ENCODE measurements at places on chromosomes 2 and 18.

- no peak for DNase-seq
Measured at GRCh38 chr2:70247364-70248180, 856 bp downstream of the TIA1 start.

DNA sequence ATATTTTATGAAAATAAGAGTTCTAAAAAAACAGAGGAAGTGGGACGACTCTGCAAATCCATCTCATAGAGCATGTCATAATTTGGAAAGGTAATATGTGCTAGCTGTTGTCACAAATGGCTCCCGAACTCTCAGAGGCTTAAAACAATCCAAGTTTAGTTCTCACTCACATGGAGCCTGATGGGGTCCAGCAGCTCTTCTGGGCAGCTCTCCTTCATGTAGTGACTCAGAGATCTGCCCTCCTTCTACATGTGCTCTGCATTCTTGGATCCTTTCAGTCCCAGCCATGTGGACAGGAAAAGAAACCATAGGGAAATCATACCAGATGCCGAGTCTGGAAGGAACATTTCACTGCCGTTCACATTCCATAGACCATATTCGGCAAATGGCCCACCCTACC lies 180.1 kb upstream of the APCDD1 start:
- DNase-seq, result no peak

GRCh38 chr2:16943279-16943958 lies 277.8 kb upstream of the CYRIA start:
- DNase-seq, result no peak

GRCh38 chr2:240532031-240532775 lies 25.6 kb downstream of the ANKMY1 start:
- DNase-seq, result no peak

DNA sequence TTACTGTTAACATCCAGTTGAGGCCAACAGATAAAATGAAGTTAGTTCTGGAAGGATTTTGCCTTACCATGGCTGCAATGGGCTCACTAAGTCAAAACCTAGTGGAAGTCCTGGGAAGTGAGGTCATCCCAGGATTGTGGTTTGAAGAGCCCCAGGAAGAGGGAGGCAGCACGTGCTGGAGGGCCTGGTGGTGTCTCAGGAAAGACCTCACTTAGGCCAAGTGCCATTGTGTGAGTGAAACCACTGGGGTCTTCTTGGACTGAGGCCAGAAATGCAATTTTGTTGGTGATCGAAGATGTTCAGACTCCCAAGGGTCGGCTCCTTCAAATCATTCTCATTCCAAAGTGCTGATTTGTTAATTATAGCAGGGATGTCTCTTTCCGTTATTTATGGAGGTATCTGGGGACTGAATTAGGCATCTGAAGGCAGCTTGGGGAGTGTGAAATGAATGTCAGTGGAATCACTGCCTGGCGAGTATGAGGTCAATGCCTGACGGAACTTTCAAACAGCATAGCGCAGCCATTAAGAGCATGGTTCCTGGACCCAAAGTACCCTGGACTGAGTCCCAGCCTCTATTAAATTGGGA lies 60.0 kb downstream of the IL1R2 start:
- DNase-seq, result no peak

GRCh38 chr18:79481046-79481790 lies 85.5 kb downstream of the NFATC1 start:
- DNase-seq, result no peak

DNA sequence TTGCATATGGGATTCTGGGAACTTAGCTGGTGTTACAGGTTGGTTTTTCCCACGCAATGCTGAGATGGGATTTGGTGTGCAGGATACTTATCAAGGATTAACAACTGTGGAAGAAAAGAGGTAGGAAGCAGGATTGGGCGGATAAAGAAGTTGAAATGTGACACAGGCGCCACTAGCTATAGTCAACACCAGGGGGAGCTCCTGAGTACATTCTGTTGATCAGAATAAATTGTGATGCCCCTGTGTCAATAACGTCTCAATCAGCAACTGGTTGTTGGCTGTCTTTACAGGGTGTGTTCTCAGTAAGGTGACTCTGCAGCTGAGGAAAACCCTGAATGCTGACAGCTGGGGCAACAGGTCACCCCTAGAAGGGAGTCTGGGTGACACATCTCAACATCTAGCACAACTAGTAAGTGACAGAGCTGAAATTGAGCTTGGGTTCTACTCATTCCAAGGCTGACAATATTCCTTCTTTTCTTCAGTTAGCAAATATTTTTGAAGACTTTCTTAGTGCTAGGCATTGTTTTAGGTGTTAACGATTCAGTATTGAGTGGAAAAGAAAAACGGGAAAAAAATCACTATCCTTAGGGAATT lies 143.0 kb downstream of the ARL6IP6 start:
- peak; percentile 16 for DNase-seq

DNA sequence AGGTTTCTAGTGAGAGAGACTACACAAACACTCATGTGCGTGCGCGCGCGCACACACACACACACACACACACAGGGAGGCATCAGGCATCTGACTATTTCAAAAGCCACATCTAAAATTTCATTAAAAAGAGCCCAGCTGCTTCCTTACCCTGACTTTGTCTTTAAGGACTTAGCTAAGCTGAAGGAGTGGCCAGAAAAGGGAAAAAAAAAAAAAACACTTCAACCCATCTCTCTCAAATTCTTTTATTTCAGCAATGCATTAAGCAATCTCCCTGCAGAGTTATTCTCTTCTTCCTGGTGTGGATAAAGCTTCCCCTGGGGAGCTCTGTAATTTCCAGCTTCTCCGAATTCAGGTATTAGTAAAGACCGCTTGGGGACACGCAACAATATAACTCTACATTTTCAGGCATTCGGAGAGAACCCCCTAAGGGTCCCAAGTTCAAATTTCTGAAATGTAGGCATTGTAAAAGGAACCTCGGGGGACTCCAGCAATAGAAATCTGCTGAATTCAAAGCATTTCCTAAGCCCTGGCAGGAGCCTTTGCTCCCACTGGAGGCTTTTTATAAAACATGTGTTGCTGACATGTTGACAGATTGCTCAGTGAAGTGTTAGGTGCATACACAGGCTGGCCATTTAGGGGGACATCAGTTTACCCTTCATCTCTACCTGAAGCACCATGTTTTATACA lies 67.0 kb downstream of the ZNF521 start:
- no peak for DNase-seq
